ENCODE measurements at places on chromosomes 1 and 21. TPM values are rescaled to one million over a fixed set of nuclear protein-coding genes. Genes with fewer than 3 reads are reported as not detected.

The OR6K3 gene
- not detected for total RNA-seq

The GSTM3 gene
- 111 TPM for total RNA-seq

The ENAH gene
- 1,043 TPM for total RNA-seq

The PAPPA2 gene
- total RNA-seq = 2.1 TPM

The FMN2 gene
- 11.8 TPM for total RNA-seq

All from articular chondrocyte of knee joint (primary cell).